Activated naive CD8-positive, alpha-beta T cell treated with anti-CD3 and anti-CD28 coated beads, Interleukin-2, amount 50 U/mL, for 24 hours (primary cell): ENCODE measurements at places on chromosomes 6 and 20.

GRCh38 chr6:15818044-15818443, 155.2 kb upstream of the DTNBP1 start:
- no peak for DNase-seq

DNA sequence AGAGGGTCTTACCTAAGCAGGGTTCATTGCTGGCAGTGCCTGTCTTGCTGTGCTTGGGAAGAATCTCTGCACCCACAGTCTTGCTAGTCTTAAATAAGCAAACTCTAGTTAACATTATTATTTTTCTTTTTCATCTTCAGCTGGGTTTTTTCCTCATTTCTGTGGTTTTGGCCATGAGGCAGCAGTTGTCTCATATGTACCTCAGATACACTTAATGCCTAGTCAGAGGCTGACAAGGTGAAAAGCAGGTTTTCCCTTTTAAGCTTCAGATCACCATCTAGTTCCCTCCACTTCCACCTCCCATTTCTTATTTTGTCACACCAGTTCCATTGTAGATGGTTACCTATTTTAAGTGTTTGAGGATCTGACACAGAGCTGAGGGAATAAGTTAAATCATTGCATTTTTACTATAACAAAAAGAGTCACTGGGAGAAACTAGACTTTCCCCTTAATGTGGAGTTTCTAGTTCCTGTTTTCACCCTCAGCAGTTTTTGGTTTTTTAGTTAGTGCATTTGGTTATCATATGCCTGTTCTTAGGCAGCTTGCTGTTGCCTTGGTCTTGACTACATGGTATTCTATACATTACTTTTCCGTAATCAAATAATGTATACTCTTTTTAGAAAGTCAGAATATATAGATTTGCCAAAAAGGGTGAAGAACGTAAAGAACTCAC, 46.0 kb downstream of the AFDN start:
- DNase-seq = no peak

GRCh38 chr20:21101932-21102575, 4.1 kb downstream of the LINC00237 start:
- peak; percentile 25 for DNase-seq

DNA sequence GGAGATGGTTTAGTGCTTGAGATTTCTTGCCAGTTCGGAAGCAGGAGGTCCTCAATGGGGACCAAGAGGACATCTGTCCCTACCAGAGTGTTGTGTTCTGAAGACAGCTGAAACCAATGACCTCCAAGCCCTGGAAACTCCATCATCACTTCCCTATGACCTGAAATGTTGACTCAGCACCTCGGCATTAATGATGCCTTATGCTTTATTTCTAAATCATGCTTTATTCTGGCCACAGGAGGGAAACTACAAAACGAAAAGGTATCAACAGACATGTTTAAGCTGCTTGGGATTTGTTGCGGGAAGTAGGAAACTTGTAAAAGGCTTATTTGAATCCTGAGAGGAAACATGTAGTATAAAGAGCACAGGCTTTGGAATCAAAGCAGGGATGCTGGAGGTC, 389.1 kb upstream of the CHD6 start:
- no peak for DNase-seq

DNA sequence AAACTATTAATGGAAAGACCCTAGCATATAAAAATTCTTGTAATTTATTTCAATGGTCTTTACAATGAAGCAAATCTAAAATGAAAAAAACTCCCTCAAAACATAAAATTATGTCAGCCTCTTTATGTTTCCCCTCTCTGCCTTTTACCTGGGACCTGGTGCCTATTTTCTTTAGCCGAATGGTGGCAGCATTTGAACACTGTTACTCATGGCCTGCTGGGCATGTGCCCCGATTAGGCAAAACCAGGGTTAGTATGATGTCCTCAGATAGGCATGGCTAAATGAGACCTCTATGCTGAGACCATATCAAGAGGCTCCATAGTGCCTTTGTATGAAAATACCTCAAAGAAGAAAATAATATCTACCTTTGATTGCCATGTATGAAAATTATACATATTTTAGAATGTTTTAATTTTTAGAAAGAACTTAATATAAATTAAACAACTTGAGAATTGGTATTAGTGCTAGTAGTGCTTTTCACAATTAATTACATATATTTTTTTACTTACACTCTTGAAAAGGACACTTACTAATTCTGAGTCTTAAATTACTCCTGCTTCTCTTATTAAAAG, 22.5 kb upstream of the C6orf58 start:
- peak; percentile 18 for DNase-seq

DNA sequence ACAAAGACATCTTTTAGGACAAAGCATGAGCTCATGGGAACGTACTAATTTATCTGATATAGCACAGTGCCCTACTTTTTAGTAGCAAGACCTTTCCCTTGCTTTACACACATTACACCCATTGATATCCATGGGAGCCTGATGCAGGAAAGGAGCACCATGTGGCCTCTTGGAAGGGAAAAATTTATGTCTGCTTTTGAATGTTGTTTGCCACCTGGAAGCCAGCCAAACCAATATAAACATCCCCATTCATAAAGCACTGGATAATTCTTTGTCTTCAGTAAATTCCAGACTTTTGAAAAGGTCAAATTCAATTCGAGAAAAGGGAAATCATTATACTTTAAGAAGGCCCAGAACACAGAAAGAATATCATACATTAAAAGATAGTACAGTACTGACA, 152.3 kb upstream of the BEND6 start:
- DNase-seq = no peak

- no peak for DNase-seq
Observed at GRCh38 chr6:93196406-93196970, 222.9 kb downstream of the EPHA7 start.

- DNase-seq = no peak
Observed at GRCh38 chr6:5730585-5731263, 276.0 kb downstream of the NRN1 start.

- no peak for DNase-seq
Observed at GRCh38 chr6:30491991-30492952, 3.0 kb downstream of the HLA-E start.

GRCh38 chr6:118776607-118777549, 117.1 kb upstream of the ASF1A start:
- DNase-seq = peak; percentile 64

GRCh38 chr6:148186916-148187315, 155.7 kb upstream of the SASH1 start:
- no peak for DNase-seq

DNA sequence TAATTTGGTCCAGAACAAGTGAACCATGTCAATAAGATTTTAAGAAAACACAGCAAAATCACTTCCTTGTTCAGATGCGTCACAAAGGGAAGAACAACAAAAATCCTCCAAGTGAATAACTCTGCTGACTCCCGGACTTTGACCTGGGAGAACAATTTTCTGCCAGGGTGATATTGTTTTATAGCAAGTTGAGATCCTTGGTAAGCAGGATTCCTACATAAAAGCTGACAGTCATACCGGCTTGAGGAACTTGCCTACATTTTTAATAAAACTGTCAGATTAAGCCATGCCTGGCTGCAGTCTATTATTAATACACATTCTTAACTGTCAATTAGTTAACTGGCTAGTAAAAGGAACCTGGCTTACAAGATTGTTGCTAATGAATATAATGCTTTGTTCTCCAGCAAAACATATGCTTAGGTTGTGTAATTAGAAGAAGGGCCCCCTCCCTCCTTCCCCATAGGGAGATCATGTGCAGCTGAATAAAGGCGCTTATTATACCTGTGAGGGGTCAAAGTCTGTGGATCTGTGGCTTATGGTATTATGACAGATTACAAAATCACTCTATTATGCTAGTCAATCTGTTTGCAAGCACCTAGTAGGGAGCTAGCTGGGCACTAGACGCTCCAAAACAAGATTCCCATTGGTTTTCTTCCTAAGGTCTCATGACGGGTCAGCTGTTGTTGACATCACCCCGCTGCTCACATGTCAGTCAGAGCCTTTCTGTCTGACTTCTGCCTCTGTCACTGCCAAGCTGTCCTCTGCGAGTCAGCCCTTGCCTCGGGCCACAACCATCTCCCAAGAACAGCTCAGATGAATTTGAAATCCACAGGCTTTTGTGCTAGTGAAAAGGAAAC, 44.6 kb upstream of the SEC63 start:
- no peak for DNase-seq

DNA sequence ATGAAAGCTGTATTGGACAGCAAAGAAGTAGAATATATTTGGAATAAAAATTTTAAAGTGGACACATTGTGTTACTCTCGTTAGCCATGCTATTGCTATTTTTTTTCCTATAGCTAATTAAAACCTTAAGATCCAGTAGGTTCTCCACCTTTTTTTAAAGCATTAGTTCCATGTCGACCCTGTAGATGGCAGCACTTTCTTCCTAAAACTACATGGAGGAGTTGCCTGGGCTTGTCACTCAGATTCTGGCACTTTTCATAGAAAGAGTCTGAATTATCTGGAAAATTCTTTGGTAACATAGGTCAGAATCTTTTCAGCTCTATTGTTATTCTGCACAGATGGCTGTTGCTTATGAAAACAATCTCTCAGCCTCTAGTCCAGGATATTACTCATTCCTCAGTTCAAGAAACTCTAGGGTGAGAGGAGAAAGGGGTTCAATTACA, 42.0 kb upstream of the ESR1 start:
- DNase-seq = peak; percentile 33

DNA sequence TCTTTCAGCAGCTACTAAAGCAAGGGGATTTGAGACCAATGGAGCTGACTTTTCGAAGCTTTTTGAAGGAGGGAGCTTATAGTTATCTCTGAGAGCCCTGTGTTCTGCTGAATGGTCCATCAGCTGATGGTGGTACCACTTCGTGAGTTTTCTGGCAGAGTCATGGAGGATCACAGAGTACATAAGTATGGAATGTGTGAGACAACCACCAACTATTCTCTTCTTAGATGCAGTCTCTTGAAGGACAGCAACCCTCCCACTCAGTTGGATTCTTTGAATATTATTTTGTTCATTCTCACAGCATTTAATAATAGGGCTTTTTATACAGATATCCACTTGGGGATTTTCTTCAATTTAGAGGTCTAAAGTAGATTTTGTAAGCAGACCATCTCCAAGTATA, 75.3 kb downstream of the ELOVL2 start:
- DNase-seq = no peak

GRCh38 chr6:5507131-5507681, 245.9 kb downstream of the FARS2 start:
- DNase-seq = no peak

- DNase-seq = no peak
Observed at GRCh38 chr6:90044833-90045381, 150.6 kb downstream of the GJA10 start.

DNA sequence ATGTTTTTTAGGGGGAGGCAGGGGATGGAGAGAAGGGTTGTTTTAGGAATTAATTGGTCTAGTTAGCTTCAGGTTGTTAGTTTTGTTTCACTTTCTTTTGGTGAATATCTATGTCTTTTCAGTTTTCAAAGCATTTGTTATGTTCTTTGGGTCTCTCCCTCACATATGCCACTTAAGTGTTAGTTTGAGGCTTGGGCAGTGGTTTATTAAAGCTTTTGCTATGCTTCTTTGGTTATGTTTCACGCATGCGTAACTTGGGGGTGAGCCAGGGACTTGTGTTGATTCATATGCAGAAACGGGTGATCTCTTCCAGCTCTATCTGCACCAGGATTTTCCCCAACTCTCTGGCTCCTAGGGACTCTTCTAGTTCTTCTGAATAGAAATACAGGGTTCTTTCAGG, 11.4 kb upstream of the MMS22L start:
- no peak for DNase-seq

GRCh38 chr20:38272961-38273360, 12.4 kb upstream of the KIAA1755 start:
- DNase-seq = no peak

GRCh38 chr20:49976542-49976941, 6.2 kb upstream of the SNAI1 start:
- no peak for DNase-seq

DNA sequence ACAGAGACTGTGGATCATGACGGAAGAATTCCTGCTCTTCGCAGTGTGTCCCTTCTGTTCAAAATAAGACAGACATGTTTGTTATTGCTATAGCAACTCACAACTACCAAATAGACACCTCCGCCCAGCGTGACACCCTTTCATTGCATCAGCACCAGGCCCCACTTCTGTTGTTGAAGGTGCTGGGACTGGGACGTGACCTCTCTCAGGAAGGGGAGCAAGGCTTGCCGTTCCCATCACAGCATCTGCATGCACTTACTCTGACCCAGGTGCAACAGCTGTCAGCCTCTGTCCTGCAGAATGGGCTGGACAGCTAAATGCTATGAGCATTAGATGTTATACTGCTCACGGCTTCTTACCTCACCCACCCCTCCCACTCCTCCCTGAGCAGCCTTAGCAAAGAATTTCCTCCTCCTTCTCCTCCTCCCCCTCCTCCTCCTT, 94.1 kb downstream of the DACT2 start:
- DNase-seq = no peak
